ENCODE measurements at places on chromosomes 7 and 10.

- DNase-seq: no peak
Observed at GRCh38 chr7:46607176-46607575, 686.1 kb upstream of the IGFBP3 start.

GRCh38 chr10:11270135-11270857 lies 252.6 kb downstream of the CELF2 start:
- peak; percentile 92 for DNase-seq

- DNase-seq: no peak
Observed at GRCh38 chr10:29860166-29860565, 199.2 kb downstream of the JCAD start.

GRCh38 chr10:31897506-31897905 lies 31.1 kb downstream of the ARHGAP12 start:
- no peak for DNase-seq

- no peak for DNase-seq
Observed at GRCh38 chr7:93914581-93915066, 6.9 kb upstream of the GNG11 start.

DNA sequence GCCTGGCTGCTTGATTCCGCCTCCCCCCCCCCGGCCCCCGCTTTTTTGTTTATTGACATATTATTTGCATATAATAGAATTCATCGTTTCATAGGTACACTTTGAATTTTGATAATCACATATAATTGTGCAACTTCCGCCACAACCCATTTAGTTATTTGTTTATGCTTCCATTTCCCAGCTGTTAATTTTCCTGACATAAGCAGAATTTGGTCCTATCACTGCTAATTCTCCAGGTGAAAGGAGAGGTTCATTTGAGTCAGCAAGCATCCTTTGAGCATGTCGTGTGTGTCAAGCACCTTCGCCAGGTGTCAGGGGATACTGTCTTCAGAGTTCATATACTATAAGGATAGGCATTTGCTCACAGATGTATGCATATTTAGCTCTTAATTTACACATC lies 102.2 kb downstream of the CELF2 start:
- DNase-seq: no peak

DNA sequence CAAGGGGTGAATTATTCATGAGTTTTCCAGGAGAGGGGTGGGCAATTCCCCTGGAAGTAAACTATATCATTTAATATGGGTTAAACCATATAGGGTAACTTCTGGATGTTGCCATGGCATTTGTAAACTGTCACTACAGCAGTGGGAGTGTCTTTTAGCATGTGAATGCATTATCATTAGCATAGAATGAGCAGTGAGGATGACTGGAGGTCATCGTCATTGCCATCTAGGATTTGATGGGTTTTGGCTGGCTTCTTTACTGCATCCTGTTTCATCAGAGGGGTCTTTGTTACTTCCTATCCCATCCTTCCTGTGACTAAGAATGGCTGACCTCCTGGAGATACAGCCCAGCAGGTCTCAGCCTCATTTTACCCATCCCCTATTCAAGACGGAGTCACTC lies 139.5 kb upstream of the PRKCQ start:
- DNase-seq: no peak

- DNase-seq: no peak
Observed at GRCh38 chr10:25902002-25902401, 32.0 kb upstream of the MYO3A start.

DNA sequence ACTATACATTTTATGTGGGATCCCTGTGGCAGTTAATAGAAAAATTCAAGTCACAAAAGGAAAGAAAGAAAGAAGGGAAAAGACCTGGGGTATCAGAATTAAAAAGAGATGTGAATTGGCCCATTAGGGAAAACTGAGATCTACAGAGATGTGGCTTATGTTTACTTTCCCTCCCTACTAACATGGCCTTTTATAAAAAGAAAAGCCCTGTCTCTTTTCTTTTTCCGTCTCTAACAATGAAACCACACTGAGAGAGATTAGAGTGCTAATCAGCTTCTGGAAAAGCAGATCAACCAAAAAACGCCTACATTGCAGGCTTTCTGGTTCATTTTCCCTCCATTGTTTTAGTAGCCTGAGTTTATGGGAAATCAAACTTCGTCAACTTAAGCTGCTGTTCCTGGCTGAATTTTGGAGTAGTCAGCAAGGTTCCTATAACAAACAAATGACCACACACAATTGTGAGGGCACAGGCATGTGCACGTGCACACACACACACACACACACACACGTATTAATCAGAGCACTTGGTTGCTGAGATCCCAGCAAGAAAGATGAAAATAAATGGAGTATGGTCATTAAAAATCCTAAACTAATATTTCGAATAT lies 235.1 kb downstream of the SORCS1 start:
- DNase-seq: no peak

DNA sequence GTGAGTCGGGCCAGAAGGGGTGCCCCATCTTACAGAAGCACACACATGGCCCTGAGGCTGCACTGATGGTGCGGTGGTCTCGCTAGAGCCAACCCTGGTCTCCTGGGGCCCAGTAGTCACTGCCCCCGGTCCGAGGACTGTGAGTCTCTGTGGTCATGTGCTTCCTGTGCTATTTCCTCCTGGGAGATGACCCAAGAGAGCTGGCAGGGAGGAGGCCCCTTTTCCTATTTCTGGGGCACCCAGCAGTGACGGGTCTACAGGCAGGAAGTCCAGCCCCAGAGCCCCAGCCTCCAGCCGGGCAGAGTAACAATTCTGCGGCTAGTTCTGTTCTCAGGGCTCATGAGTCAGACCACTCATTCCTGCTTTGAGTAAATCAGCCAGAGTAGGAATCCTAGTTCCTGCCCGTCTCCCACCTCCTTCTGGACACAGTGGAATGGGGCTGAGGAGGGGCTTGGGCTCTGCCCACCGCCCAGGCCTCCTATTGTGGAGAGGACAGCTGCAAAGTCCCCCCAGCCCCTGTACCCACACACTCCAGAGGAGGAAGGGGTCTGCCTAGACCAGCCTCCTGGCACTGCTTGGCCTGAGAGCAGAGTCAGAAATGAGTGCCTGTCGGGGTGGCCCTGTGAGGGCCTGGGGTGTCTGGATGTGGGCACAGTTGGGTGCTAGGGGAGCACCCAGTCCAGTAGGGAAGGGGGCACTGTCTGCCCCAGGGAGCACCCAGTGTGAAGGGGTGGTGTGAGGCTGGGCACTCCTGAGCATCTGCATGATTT lies 80.5 kb upstream of the PPIF start:
- peak; percentile 59 for DNase-seq

DNA sequence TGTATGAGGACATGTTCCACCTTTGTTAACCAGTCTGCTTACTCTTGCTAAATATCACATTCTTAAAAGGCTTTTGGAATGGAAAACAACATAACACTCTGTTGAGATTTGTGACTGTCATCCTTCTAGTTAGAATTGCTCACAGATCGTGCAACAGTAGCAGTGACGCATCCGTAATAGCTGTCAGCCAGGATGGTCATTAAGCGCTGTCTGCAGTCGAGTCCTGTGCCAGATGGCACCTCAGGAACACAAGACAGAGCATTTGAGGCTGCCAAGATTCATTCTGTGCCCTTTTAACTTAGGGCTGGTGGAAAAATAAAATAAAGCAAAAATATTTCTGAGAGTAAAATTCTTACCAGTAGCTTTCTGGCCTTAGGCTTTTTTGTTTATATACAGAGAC lies 348.6 kb downstream of the ANKRD7 start:
- no peak for DNase-seq

DNA sequence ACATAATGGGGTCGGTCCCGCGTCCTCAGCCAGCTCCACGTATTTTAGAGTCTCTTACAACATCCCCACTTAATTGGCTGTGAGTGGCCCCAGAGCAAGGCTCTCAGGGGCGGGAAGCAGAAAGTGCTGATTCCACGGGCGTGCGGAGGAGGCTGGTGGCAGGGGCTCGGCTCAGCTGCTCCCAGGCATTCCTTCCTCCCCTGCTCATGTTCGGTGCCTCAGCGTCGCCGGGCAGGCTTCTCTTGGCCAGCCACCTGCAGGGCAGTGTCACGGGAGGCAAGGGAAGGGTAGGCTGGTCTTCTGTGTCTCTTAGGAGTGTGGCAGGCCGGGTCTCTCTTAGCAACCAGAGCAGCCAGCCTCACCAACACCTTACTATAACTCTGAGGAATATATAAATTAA lies 33.8 kb downstream of the IL15RA start:
- DNase-seq: no peak

GRCh38 chr7:39616138-39616537 lies 7.2 kb upstream of the RALA start:
- no peak for DNase-seq

GRCh38 chr10:97593421-97593820 lies 3.9 kb downstream of the C10orf62 start:
- no peak for DNase-seq

DNA sequence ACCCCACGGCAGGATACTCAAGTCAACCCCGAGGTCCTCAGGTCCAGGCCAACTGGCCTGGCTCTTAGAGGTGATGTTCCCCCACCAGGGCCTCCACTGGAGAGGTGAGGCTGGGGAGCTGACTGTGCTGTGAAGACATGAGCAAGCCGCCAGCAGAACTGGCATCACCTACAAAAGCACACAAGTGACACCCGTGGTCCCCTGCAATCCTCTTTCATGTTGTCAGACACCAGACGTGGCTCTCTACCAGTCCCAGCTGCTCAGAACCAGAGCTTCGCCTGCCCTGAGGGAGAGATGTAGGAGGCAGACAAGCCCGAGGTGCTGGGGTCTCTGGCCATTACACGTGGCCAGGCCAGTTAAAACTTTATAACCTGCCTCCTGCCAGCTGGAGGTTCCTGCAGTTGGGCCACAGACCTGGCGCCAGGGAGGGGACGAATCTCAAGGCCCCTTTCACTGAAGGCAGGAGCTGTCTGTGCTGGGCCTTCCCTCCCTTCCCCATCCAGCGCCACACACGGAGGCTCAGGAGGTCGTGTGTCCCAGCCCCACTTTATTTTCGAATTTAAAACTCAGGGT lies 2.2 kb downstream of the COMTD1 start:
- no peak for DNase-seq

GRCh38 chr7:29454899-29455451 lies 108.7 kb upstream of the PRR15 start:
- DNase-seq: no peak

DNA sequence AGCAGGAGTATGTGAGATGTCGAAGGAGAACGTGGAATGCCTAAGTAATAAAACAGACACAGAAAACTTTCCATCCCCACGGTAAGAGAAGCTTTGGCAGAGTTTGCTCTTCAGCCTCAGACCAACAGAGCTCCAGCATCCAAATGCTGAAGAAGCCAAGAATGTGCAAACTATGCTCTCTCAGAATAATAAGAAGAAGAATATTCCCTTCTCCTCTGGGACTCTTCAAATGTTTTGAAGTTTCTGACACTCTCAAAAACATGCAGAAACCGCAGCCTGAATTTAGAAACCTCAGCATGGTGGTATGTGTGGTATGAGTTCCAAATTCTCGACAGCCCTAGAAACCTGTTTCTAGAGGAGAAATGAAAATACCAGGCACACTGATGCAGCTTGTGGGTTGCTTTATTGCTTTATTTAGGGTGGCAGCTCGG lies 113.3 kb downstream of the KCNMA1 start:
- no peak for DNase-seq

DNA sequence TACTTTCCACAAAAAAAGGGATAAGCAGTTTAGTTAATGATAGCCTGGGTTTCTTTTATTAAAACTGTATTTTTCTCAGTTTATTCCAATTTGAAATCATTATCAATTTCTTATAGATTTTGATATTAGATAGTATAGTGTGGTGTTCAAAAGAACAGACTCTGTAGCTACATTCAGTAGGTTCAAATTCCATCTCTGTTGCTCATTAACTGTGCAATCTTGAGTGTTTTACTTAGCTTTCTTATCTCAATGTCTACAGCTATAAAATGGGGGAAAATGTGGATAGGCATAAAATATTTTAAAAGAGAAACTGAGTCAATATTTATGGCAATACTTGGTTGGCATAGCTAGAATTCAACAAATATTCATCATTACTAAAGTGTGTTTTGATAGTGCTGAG lies 86.9 kb upstream of the SEMA3A start:
- DNase-seq: no peak

DNA sequence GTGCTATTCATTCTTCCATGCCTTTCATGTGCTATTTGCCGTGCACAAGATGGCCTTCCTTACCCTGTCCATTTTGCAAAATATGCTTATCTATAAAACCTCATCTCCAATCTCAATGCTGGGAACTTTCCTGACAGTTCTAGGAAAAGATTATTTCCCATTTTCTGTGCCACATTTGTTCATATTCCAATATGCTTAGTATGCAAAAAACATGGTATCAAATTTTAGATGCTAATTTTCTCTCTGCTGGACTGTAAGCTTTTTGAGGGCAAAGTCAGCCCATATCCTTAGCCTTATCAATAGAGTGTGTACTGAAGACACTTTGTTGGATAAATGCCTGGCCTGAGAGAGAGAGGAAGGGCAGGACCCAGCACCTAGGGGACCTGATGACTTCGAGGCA lies 39.4 kb downstream of the MGAM2 start:
- DNase-seq: no peak

- no peak for DNase-seq
Observed at GRCh38 chr7:135970682-135971365, 6.3 kb downstream of the MTPN start.

- no peak for DNase-seq
Observed at GRCh38 chr10:45410807-45411606, 37.0 kb downstream of the ALOX5 start.

- no peak for DNase-seq
Observed at GRCh38 chr7:37113661-37114355, 334.9 kb downstream of the ELMO1 start.

GRCh38 chr10:73093922-73094850 lies 2.5 kb downstream of the P4HA1 start:
- DNase-seq: no peak

- DNase-seq: no peak
Observed at GRCh38 chr7:117830422-117830954, 42.8 kb downstream of the CTTNBP2 start.

GRCh38 chr10:126893206-126893605 lies 12.0 kb upstream of the DOCK1 start:
- DNase-seq: no peak

- no peak for DNase-seq
Observed at GRCh38 chr10:13670311-13670710, 83.5 kb downstream of the PRPF18 start.

DNA sequence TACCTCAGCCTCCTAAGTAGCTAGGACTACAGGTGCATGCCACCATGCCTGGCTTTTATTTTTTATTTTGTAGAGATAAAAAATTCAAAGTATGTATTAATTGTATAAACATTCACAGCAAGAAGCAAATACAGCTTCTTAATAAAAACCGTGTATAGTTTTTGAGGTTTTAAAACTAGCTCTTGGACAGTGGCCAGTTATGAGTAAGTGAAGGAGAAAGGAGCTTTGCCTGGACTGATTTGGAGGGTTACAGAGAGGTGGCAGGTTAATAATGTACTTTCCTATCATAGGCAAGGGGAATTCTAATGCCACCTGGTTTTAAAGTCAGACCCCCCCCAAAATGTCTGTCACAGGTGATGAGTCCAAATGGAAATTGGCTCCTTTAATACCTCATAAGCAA lies 43.4 kb downstream of the ZNRF2 start:
- DNase-seq: no peak
